Neuronal stem cell (in vitro differentiated cells): ENCODE measurements at places on chromosomes 16 and 17.
A peak's percentile ranks its signal among the peaks of the same experiment; 100 is the strongest.

- no peak overlapping the region for H3K4me3 ChIP-seq
- H3K27me3 ChIP-seq: no peaks in the 10 kb centered on the region
- no peaks in the 10 kb centered on the region for H3K4me1 ChIP-seq
- no peak overlapping the region for H3K27ac ChIP-seq
- DNase-seq: no peak
Observed at GRCh38 chr17:53912117-53912516, 89.4 kb downstream of the KIF2B start.

DNA sequence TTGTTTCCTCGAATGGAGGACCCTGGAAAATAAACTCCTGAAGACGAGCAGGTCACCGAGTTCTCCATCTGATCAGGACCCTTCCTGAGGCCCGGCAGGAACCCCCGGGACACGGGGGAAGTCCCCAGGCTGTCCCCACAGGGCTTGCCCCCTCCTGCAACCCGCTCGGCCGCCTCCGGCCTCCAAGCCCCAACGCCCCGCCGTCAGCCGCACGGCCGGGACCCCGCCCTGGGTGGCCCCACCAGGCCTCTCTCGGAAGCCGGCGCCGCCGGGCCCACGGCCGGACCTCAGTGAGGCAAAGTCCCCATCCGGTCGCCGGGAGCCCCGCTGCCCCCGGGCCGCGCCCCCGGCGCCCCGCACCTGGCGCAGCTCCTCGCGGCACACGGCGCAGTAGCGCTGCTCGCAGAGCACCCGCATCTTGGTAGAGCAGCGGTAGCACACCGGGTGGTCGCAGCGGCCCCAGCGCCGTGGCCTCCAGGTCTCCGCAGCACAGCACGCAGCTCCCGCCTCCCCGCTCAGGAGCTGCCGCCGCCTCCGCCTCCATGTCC is 383 bp downstream of the ZNF598 start:
- H3K27ac ChIP-seq: no peak overlapping the region
- H3K4me1 ChIP-seq: peaks cover 28% of the 10 kb centered on the region
- peak overlapping the region; percentile 65 for H3K4me3 ChIP-seq
- DNase-seq: no peak
- H3K27me3 ChIP-seq: no peaks in the 10 kb centered on the region
- H3K36me3 ChIP-seq: peaks cover 18% of the 10 kb centered on the region

- no peaks in the 10 kb centered on the region for H3K4me1 ChIP-seq
- no peak overlapping the region for H3K4me3 ChIP-seq
- no peaks in the 10 kb centered on the region for H3K36me3 ChIP-seq
Observed at GRCh38 chr17:71464751-71465150, 656.1 kb upstream of the SOX9 start.

DNA sequence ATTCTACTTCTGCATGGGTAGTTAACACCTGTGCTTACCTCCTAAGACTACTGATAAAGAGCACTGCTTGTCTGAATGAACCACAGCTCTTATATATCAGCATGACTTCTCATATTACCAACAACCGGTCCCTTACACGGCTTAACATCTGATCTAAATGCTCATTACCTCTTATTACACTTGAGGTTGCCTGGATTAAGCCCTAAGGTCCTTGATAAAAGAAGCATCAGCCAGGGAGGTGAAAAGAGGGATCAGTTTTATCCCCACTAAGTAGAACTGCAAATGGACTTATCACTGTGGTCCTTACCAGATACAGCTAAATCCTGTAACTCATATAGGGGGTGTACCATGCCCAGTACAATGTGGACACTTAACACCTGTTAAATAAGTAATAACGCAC is 8.2 kb upstream of the RSKR start:
- peaks cover 96% of the 10 kb centered on the region for H3K36me3 ChIP-seq
- H3K27ac ChIP-seq: no peak overlapping the region
- no peak for DNase-seq
- H3K4me3 ChIP-seq: no peak overlapping the region
- no peaks in the 10 kb centered on the region for H3K4me1 ChIP-seq
- H3K27me3 ChIP-seq: no peaks in the 10 kb centered on the region

DNA sequence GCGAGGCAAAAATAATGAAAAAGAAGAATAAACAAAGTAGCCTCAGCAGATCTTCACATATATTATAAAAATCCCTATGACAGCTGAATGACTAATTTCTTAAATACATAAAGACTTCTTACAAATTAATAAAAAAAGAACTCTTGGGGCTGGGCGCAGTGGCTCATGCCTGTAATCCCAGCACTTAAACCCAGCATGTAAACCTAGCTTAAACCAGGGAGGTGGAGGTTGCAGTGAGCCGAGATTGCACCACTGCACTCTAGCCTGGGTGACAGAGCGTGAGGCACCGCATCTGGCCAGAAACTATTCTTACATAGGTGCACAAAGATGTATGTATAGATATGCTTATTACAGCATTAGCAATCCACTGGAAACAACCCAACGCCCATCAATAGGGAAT is 27.7 kb downstream of the C17orf100 start:
- DNase-seq: no peak
- no peaks in the 10 kb centered on the region for H3K27me3 ChIP-seq
- H3K4me3 ChIP-seq: no peak overlapping the region
